ENCODE measurements at places on chromosomes 7 and 10.

DNA sequence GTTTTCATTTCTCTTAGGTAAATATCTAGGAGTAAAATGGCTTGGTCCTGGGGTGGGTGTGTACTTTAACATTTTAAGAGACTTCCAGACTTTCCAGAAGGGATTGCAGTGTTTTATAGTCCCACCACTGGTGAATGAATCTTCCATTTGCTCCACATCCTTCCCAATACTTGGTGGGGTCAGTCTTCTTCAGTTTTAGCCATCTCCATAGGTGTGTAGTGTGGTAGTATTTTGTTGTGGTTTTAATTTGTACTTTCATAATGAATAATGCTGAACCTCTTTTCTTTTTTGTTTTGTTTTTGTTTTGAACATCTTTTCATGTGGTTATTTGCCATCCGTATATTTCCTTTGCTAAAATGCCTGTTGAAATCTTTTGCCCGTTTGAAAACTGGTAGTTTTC is 86.4 kb downstream of the ANKRD61 start:
- no peak for DNase-seq

GRCh38 chr10:11687779-11688447 is 54.3 kb upstream of the ECHDC3 start:
- no peak for DNase-seq

GRCh38 chr10:21347043-21347784 is 178.3 kb downstream of the SKIDA1 start:
- no peak for DNase-seq

DNA sequence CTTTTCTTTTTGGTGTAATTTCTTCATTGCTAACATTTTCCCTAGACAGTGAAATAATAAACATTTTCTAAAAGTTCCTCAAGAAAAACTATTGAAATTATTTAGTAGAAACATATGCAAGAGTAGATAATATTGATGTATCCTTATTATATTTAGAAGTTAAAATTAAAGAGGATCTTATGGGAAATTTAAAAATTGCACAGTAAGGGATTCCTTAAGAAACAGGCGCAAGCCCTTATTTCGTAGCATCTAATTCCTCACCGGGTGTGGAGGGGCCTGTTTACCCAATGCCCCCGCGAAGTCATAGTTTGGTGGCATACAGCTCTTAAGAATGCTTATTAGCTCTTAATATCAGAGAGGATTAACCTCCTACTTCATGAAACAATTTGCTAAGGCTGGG is 467.1 kb downstream of the DNAJB6 start:
- no peak for DNase-seq

- no peak for DNase-seq
Measured at GRCh38 chr7:149664666-149665065, 108.7 kb downstream of the ZNF467 start.

DNA sequence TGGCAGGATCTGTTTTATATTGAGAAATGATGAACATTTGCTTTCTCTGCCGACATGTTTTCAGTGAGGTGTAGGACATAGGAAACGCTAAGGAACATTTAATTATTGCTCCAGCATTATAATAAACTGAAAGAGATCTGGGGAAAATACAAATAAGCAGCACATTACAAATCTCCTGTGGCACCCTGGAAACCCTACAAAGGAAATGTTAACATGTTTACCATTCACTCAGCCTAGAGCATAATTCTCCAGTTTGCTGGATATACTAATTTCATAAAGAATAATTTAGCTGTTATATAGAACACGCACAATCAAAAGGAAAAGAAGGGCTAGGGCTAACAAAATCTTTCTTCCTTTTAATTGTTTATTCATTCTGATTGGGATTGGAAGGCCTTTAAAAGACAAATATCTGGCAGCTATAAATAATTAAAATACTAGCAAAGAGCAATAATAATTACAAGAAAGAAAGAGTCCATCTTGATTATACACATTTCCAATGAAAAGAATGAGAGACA is 299.4 kb downstream of the CRPPA start:
- no peak for DNase-seq
